ENCODE measurements at places on chromosomes 5 and 9. TPM values are rescaled to one million over a fixed set of nuclear protein-coding genes. Genes with fewer than 3 reads are reported as not detected.

The NME5 gene
- not detected for total RNA-seq

The MCC gene
- total RNA-seq, result 5.4 TPM

DNA sequence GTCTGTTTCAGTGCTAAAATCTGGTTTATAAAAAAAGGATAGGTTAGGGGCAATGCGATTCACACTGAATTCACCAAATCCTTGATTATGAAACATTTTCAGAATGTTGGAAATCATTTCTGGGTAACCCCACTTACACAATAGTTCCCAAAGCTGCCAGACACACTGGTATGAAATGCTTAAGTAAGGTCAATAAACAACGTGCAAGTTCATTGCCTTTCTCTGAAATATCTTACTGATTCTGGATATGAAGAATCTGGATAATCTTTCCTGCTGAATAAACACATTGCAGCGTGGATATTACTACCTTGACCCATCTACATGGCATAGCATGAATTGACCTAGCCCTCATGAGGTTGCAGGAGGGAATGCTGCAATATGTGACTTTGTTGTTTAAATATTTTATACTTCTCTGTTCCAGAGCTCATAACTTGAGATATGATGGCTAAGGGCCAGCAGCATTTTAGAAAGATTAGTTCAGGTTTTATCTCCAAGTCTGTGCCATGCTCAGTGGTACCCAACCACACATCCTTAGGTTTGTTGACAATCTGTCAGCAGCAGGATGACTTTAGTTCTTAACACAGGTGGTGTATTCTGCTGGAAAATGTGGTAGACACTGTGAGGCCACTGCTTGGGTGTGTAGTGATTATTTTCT is 121.0 kb downstream of the NREP start:
- DNase-seq, result no peak

DNA sequence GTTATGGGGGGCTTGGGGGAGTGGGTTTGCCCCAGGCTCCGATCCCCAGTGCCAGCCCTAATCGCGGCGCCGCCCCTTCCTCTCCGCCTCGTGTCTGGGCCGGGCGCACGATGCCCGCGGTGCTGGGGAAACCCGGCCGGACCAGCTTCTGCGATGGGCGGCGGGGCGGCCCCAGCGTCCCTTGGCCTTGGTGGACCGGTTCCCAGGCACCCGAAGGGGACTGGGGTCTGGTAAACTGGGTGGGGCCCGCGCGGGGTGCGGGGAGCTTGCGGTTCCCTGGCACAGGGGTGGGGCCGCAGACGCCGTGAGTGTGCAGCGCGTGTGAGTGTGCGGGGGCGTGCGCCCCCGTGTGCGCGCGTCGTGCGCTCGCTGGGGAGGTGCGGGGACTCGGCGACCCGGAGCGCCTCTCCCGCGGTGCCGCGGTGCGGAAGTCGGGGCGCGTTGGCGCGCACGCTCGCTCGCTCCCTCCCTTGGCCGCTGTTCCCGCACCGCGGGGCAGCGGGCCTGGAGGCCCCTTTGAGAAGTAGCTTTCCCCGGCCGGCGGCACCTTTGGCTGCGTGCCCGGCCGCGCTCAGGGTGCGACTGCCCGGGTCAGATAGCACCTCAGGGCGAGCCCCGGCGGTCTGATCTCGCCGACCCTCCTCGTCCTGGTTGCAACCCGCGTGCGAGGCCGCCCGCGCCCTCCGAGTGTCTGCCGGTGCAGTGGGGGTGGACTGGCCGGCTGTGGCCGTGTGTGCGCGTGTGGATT is 568 bp downstream of the MACIR start:
- peak; percentile 64 for DNase-seq

GRCh38 chr5:79237740-79238560 is 2.0 kb downstream of the JMY start:
- no peak for DNase-seq

GRCh38 chr9:29701971-29702370 is 2128.7 kb upstream of the C9orf72 start:
- DNase-seq, result no peak

GRCh38 chr9:38036359-38037084 is 32.5 kb downstream of the SHB start:
- DNase-seq, result no peak

- no peak for DNase-seq
These were observed 8.1 kb downstream of the CATSPER3 start for GRCh38 chr5:134975843-134976242.

DNA sequence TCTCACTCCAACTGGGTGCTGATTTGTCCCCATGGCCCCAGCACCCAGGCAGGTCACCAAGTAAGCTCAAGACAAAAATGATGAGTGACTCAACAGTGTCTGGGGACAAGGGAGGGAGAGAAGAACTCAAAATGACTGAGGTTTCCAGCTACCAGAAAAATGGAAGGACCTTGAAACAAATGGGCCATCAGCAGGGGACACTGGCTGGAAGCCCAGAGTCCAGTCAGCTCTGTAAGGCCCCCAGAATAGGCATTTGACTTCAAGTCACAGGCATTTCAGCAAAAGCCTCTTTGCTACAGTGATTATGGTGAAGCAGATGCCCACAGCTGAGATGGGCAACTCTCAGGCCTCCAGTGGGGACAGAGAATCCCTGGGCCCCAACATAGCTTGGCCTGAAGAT is 139.0 kb upstream of the GABRP start:
- no peak for DNase-seq

DNA sequence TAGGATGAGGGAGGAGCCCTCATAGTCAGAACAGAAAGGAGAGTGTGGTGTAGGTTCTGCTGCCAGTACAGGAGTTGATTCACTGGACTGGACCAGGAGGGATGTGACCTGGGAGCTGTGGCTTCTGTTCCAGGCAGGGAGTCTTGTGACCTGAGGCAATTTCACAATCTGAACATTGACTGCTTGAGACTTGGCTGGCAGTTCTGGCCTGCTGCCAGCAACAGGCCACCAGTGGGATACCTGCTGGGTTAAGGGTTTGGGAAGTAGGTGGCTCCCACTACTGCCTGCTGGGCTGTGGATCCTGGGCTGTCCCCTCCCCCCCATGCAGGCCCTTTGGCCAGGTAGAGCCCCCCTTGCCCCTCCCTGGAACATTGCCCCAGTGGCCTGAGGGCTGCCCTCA is 268.6 kb upstream of the ARRDC3 start:
- no peak for DNase-seq

- DNase-seq, result no peak
These were observed 115.8 kb upstream of the RASEF start for GRCh38 chr9:83178717-83179116.
